IPS DF 19.7 (cell line): ENCODE measurements at places on chromosomes 12 and 14.

- DNase-seq: no peak
These were observed 7.4 kb upstream of the DLGAP5 start for GRCh38 chr14:55198749-55199148.

DNA sequence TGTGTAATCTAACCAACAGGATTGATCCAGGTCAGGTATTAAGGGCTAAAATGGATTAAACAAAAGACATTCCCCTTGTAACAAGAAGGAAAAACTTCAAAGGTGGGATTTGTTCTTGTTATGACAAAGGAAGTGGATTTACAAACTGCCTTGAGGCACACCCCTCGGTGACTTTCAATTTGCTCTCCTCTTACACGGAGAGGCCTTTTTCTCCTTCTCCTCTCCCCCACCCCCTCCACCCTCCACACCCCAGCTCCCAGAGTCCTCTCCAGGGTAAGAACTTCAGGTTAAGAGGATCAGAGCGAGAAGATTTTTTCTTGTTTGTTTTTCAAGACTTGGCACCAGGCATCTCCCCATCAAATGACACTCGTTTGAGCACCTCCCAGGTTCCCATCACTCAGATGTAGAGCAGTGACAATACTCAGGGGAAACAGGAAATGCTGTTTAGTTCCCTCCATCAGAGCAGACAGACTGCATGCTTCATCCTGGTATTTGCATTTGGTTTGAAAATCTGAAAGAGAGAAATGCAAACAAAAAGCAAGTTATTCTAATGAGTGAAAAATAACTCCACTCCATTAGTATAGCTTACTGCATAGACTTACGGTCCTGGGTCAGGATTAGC lies 77.6 kb upstream of the TMEM260 start:
- no peak for DNase-seq

DNA sequence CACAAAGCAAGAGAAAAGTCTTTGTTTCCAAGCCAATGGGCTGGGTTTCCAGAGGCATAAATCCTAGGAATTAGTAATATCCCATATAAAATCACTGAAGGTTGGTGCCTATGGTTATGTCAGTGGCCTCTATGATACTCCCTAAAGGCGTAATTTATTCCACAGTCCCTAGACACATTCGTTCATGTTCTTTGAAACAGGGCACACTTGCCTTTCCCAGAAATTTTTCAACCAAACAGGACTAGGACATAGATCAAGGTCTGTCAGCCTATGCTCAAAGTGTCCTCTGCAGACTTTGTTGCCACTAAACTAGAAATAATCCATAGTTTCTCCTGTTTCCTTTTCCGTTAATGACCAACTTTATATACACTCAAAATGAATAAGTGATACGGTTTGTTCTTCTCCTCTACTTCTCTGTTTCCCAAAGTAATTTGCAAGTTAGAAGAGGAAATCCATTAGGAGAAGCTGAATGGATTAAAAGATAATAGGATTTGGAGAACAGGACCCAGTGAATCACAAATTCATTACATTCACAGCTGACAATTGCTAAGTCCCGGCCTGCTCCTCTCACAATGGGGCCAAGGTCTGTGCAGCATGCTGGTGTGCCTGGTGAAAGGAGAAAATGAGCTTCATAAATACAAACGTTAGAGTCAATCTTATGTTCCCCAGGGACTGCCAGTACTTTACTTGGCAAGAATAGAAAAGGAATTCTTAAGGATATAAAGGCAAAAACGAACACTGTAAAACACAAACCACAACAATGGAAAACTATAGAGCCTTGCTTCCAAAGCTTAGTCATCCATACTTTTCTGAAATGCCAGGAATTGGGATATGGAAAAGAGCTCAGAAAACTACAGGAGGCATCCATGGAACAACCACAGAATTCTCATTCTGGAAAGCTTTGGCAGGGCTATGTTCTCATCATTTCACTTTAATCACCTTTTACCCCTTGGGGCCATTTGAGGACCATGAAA lies 966.2 kb downstream of the NRXN3 start:
- DNase-seq: no peak

GRCh38 chr12:131153956-131154355 lies 200.2 kb downstream of the ADGRD1 start:
- no peak for DNase-seq

- DNase-seq: no peak
These were observed 45.6 kb downstream of the FNTB start for GRCh38 chr14:65032319-65032718.

GRCh38 chr12:92921877-92922276 lies 7.2 kb downstream of the EEA1 start:
- DNase-seq: no peak

DNA sequence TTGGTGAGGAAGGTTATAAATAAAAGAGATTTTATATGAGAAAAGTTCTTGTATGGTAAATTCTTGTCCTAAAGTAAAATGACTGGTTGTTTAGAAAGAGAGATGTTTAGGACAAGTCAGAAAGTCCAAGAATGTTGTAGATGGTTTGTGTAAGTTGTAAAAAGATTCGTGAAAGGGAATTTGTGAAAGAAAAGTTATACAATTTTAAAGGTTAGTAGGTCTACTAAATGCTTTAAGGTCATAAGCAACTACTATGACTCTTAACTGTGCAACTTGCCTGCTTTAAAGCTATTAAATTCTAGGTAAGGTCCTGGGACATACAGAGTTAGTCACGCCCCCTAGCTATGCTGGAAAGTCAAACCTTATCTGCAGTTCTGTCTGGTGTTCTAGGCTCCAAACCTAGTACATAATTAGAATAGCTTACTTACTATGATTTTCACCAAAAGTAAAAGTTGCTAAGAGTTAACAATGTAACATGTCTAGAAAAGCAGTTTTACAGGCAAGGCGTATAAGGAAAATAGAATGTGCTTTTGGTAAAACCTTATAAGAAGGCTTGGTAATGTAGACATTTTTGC lies 11.2 kb upstream of the DHRS2 start:
- no peak for DNase-seq

- DNase-seq: no peak
These were observed 26.2 kb upstream of the AP4S1 start for GRCh38 chr14:30999038-30999773.

DNA sequence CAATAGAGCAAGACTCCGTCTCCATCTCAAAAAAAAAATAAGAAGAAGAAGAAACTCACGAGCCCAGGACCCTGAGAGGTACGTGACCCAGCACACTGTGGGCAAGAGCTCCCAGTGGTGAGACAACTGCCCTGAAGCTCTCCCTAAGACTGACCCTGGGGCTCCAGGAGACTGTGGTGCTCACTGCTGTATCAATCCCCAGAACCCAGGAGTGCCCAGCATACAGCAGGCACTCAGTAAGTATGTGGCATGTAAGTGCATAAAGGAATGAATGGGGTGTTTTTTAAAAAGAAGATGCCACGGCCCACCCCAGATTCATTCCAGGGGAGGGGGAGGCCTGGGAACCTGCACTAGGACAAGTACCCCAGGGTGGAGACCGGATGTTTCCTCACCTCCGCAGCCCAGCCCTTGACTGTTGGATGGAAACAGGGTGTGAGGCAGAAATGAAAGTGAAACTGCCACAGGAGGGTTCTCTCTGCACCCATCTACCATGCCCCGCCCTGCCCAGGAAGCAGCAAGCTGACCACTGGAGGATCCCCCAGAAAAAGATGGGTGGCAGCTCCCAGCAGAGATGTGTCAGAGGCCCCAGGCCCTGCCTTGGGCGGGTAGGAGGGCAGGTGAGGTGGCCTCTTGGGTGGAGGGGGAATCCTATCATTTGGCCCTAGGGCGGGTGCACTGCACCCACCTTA lies 12.2 kb downstream of the ITPK1 start:
- no peak for DNase-seq

GRCh38 chr14:21723431-21724045 lies 49.9 kb upstream of the OR4E1 start:
- DNase-seq: peak; percentile 42

- DNase-seq: no peak
These were observed 6.9 kb downstream of the TNFRSF1A start for GRCh38 chr12:6334940-6335450.

DNA sequence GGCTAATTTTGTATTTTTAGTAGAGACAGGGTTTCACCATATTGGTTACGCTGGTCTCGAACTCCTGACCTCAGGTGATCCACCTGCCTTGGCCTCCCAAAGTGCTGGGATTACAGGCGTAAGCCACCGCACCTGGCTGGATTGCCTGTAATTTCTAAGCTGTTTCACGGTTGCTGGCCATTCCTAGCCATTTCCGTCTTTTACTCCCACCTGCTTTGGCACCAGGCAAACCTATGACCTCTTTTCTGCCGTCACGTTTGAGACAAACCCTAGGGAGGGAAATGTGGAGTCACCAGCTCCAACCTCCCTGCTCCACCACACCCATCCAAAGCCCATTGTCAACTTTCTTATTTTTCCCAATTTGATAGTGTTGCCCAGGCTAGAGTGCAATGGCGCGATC lies 1.2 kb downstream of the GPR132 start:
- DNase-seq: no peak

DNA sequence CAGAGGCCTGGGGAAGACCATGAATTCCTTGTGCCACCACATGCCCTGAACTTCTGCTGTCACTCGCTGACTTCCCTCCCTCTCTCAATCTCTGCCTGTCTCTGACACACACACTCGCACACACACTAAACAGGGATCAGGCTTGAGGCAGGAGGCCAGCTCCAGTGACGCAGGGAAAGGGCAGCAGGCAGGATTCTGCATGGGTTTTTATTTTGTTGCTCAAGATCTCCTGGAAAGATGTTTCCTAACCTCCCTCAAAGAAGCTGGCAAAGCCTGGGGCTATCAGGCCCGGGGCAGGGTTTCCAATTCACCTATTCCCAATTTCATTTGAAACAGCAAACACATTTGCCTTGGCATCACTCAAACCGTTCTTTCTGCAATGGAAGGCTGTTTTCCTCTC lies 27.7 kb upstream of the PEX5 start:
- DNase-seq: no peak

GRCh38 chr14:37122288-37122687 lies 50.1 kb downstream of the SLC25A21 start:
- no peak for DNase-seq

DNA sequence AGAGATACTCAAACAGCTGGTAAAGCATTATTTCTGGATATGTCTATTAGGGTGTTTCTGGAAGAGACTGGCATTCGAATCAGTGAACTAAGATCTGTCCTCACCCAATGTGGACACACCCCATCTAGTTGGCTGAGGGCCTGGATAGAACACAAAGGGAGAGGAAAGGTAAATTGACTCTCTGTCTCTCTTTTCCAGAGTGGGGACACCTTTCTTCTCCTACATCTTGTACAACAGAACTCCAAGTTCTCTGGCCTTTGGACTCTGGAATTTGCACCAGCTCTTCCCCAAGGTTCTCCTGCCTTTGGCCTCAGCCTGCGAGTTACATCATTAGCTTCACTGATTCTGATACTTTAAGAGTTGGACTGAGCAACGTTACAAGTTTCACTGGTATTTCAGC lies 1253.9 kb downstream of the SLC16A7 start:
- DNase-seq: no peak

- no peak for DNase-seq
These were observed 32.9 kb downstream of the RIN3 start for GRCh38 chr14:92546347-92547053.

GRCh38 chr12:5592310-5592709 lies 160.4 kb downstream of the NTF3 start:
- no peak for DNase-seq

- DNase-seq: no peak
These were observed 18.8 kb downstream of the PYM1 start for GRCh38 chr12:55908726-55909512.

- DNase-seq: no peak
These were observed 1.0 kb upstream of the SLC38A2 start for GRCh38 chr12:46373301-46374296.

- DNase-seq: no peak
These were observed 95.5 kb upstream of the FZD10 start for GRCh38 chr12:130066742-130067141.

- DNase-seq: no peak
These were observed 12.6 kb upstream of the CYP46A1 start for GRCh38 chr14:99671235-99672224.

- DNase-seq: no peak
These were observed 95.1 kb upstream of the CNTN1 start for GRCh38 chr12:40597133-40597532.

- DNase-seq: no peak
These were observed 22.4 kb downstream of the OR10G2 start for GRCh38 chr14:21612324-21612723.

DNA sequence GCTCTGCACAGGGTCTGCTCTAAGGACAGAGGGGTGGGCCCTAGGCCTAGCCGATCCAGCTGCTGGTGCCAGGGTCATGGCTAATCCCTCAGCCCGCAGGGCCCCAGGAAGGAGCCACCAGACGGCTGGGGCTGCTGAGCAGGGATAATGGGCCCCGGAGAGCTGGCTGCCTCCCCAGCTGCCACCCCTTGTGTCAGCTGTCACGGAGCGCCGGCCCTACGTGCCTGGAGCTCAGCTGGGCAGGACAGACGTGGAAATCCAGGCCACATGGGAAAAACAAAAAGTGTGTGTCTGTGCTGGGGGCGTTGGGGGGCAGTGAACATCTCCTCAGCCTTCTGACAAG lies 36.2 kb downstream of the CHGA start:
- no peak for DNase-seq

- DNase-seq: no peak
These were observed 183.1 kb upstream of the HIF1A start for GRCh38 chr14:61512026-61512834.

DNA sequence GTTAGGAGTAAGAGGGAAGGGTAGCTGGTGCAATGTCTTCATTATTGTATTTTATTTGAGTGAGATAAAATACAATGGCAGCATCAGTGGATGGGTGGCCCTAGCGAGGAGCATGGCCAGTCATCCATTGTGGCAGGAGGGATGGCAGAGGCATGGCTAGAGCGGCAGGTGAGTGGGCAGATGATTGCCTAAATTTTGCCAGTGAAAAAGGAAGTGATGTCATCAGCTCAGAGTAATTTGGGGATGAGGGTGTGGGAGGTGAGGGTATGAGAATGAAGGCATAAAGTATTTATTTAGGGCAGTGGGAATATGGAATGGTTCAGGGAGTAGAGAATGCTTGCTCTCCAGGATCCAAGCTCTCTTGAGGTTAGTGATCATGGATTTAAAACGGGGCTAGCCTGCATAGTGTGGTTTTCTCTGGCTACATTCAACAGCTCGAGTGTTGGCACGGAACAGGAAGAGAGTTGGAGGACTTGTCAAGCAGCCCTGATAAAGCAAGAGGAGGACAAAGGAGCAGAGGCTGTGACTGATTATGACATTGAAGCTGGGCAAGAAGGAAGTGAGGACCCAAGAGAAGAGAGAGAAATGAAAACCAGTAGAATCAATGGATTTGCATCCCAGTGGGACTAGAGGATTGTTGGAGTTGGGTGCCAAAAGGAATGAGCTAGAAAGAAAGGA lies 18.7 kb upstream of the SERPINA6 start:
- no peak for DNase-seq

- DNase-seq: no peak
These were observed 59.2 kb downstream of the ERC1 start for GRCh38 chr12:1050059-1050707.

- no peak for DNase-seq
These were observed 140.3 kb upstream of the AEBP2 start for GRCh38 chr12:19298836-19299605.

- DNase-seq: no peak
These were observed 171.2 kb downstream of the ERC1 start for GRCh38 chr12:1162081-1162760.

GRCh38 chr12:116196752-116197718 lies 80.5 kb downstream of the MED13L start:
- no peak for DNase-seq

GRCh38 chr12:62210422-62210821 lies 49.8 kb upstream of the USP15 start:
- no peak for DNase-seq

- DNase-seq: no peak
These were observed 11.1 kb downstream of the PTGES3 start for GRCh38 chr12:56676851-56677580.
